ENCODE measurements at places on chromosomes 5 and 9.
A peak's percentile ranks its signal among the peaks of the same experiment; 100 is the strongest.

DNA sequence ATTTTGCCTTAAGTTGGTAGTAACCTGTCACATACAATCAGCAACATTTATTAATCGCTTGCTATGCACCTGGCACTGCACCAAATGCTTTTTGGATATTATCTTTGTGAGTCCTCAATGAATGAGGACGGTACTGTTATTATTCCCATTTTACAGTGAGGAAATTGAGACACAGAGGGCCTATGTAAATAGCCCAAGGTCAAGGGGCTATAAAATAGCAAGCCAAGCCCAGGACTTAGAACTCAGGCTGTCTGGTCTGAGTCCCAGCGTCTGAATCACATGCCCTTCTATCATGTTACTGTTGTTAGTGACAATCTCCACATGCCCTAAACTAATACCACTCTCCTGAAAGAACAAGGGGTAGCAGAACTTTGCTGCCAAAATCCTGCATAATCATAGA is 60.0 kb downstream of the ERAP1 start:
- DNase-seq: no peak

GRCh38 chr5:6261668-6262067 is 116.7 kb downstream of the MED10 start:
- DNase-seq: no peak

- DNase-seq: no peak
Measured at GRCh38 chr5:138752341-138752950, 779 bp upstream of the CTNNA1 start.

DNA sequence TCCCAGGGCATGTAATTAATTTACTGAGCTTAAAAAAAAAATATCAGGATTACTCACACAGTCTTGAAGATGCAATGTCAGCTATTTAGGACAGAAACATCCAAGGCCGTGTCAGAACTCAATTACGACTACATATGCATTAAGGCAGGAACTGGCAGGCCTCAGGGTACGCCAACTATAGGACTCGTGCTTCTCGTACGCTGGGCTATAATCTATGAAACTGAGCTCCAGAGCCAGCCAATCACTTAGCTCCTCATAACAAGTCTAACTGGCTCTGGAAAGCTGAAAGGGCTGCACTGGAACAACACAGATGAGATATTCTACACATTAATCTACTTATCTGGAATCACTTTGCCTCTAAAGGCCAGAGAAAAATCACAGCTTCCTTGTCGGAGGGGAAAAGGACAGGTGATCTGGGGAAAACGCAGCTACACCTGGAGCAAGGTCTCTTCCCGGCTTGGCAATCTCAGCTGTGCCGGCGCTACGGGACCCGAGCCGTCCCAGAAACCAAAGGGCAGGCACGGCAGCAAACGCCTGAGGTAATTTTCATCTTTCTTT is 212.0 kb downstream of the DEPDC1B start:
- DNase-seq: peak; percentile 24

DNA sequence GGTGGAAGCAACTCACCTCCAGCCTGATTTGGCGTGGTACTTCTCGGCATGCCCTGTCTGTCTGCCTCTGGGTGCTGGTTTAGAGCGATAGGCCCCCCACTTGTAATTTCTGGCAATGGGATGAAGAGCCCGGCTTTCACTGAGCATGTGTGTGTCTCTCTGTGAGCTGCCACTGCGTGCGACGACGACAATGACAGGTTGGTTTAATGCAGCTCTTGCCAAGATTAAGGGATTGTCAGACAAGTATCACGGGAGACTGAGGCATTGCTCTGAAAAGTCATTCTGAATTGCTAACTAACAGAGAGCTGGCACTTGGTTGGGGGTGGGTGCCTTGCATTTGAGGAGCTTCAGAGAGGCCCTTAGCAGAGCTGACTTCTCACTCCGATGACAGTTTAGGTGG is 348.8 kb upstream of the CLINT1 start:
- DNase-seq: no peak

DNA sequence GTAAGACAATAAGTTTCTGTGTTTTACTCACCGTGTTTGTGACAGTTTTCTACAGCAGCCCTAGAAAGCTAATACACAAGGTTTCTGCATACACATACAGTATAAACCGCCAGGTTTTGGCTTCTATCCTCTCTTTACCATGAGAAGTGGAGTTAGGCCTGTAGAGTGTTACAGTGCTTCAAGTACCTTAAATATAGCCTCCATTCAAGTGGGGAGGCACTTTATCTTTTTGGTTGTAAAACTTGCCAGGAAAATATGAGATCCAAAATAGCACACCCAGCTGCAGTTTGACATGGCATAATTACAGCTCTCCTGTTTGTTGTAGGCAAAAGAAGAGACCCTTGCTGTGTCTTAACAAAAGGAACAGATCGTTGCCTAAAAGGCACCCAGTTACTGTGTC is 90.3 kb upstream of the PTPN3 start:
- no peak for DNase-seq

- DNase-seq: peak; percentile 71
Measured at GRCh38 chr9:115456515-115456914, 338.6 kb upstream of the TNC start.
